ENCODE measurements at places on chromosomes 13 and 19.

DNA sequence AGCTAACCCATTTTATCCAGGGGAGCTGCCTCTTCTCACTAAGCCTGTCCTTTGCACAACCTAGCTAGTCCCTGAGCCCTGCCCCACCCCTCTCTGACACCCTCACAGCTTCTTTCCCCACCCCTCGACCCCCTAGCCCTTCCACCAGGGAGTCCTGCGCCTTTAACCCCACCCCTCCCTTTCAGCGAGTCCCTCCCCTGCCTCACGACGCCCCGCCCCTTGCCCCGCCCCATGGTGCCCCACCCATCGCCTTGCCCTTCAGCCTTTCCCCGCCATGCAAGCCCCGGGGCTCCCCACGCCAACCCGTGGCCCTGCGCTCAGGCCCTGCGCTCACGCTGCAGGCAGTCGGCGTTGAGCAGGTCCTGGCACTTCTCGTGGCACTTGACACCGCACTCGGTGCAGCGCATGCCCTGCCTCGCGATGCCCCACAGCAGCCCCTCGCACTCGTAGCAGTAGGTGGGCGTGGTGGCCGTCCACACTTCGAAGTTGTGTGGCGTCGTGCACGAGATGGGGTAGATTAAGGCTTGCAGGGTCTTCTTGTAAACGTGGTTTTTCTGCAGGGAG, 40.0 kb downstream of the UNC13A start:
- no peak for DNase-seq

GRCh38 chr19:47363758-47364531, 14.8 kb downstream of the DHX34 start:
- no peak for DNase-seq

DNA sequence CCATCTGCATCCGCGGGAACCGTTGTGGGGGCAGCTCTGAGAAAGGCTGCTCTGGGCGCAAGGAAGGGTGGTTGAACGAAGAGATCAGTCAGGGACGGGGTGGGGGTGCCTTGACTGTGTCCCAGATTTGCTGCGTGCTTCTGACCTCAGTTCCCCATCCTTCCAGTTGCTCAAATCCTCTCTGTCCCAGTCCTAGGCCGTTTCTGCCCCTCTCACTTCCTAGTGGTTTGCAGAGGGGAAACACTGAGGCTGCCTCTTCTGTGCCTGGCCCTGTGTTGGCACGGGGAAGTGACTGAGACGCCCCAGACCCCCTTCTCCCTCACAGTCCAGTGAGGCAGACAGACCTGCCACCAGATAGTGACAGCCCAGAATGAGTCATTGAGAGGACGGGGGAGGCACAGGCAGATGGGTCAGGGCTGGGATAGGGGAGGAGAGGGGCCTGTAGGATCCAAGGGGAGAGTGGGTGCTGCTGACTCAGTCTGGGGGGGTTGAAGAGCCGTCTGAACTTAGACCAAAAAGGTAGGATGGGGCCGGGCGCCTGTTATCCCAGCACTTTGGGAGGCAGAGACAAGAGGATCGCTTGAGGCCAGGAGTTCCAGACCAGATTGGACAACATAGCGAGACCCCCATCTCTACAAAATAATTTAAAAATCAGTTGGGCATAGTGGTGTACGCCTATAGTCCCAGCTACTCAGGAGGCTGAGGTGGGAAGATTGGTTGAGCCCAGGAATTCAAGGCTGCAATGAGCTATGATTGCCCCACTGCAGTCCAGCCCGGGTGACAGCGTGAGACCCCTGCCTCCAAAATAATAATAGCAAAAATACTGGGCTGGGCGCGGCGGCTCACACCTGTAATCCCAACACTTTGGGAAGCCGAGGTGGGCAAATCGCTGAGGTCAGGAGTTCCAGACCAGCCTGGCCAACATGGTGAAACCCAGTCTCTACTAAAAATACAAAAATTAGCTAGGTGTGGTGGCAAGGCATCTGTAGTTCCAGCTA, 26.5 kb downstream of the NUMBL start:
- peak; percentile 40 for DNase-seq

- DNase-seq: peak; percentile 2
Observed at GRCh38 chr13:52739468-52740071, at the start of gene CNMD. Gene CNMD, minus strand, starts transcription at chr13:52739820. Its CDS starts 119 bp downstream, at chr13:52739701.

DNA sequence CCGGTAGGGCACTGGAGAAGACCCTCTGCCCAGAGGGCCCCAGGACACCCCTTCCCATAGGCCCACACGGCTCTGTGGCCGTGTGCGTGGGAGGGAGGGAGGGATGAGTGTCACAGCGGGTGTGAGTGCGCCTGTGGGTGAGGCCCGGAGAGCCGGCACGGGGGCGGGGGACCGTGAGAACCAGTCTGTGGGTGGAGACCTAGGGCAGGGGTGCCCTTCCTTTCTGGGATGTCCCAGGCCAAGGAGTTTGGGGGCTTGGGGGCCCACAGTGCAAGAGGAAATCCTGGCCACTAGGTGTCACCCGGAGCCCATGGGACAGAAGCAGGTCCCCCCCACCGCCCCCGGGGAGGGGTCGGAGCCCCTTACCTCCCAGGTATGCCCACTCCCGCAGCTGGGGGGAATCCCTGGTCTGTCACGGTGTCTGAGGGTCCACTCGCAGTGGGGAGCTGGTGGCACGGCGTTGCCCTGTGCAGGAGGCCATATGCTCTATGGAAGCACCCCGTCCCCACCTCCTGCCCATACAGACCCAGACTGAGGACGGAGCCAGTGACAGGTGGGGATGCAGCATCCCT, 16.0 kb upstream of the SLC7A10 start:
- peak; percentile 32 for DNase-seq

- no peak for DNase-seq
Observed at GRCh38 chr19:29777781-29778309, 33.9 kb upstream of the CCNE1 start.
